Stimulated activated CD8-positive, alpha-beta memory T cell treated with anti-CD3 and anti-CD28 coated beads, Interleukin-4, amount 100 ng/mL, for 1 hour (primary cell): ENCODE measurements at places on chromosomes 5 and 9.

DNA sequence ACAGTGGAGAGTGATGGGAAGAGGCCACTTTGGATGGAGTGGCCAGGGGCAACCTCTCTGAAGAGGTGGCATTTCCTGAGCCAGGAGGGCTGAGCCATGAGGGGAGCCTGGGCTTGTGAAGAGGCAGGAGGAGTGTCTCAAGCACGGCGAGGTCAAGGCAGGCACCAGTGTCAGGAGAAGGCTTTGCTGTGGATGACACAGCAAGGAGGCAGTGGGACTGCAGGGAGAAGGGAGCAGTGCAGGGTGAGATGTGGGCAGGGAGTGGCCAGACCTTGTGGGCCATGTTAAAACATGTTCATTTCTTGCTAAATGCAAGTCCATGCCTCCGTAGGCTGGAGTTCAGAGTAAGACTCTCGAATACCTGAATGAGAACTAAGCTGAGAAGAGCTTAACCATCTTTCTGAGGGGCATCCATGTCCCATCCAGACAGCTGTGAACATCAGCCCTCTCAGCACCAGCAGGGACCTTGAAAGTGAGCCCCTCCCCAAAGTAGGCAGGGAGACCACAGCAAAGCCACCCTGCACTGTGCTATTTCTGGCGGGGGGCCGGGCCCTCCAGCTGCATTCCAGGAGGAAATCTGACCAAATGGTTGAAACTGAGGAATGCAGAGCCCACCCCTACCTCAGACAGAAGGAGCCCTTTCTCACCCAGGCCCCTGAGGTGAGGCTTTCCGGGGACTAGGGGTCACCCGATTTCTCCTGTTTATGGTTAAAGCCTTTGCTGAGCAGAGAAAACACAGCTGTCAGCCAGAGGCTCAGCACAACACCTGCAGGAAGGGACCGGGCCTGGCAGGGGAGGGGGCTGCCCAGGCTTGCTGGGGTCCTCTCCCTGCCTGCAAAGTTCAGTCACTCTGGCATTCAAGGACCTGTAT lies 16.1 kb upstream of the ARSI start:
- DNase-seq = no peak

GRCh38 chr9:22060831-22061383 lies 51.8 kb upstream of the CDKN2B start:
- no peak for DNase-seq

- DNase-seq = no peak
Measured at GRCh38 chr5:133707629-133708028, 95.3 kb upstream of the FSTL4 start.

DNA sequence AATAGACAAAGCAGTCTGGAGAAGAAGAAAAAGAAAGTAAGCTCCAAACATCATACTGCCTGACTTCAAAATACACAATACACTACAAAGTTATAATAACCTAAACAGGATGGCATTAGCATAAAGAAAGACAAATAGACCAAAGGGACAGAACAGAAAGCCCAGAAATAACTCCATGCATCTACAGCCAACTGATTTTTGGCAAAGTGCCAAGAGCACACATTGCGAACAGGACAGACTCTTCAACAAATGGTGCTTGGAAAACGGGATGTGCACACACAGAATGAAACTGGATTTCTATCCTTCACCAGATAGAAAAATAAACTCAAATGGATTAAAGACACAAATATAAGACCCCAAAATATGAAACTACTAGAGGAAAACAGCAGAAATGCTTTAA lies 66.6 kb upstream of the SPATA31E1 start:
- no peak for DNase-seq

- no peak for DNase-seq
Measured at GRCh38 chr9:77562019-77562748, 85.9 kb downstream of the GNA14 start.

DNA sequence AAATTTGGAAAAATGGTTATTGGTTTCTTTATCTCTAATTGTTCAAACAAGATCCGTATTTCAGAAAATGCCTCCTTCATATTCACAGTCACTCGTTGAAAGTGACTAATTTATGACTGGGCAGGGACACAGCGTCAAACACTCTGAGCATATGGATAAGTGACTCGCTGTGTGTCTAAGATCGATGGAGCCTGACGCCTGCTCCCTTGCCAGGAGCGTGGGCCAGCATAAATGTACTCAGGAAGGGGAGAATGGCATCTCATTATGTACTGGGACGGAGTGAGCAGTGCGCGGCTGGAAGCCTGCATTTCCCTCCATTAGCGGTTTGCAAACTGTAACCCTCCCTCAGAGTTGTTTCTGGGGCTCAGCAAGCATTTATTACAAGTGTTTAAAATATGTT lies 79.8 kb upstream of the CAST start:
- DNase-seq = no peak

GRCh38 chr5:133383580-133383939 lies 228.8 kb downstream of the FSTL4 start:
- no peak for DNase-seq

- no peak for DNase-seq
Measured at GRCh38 chr5:92070786-92071185, 687.7 kb upstream of the ARRDC3 start.

DNA sequence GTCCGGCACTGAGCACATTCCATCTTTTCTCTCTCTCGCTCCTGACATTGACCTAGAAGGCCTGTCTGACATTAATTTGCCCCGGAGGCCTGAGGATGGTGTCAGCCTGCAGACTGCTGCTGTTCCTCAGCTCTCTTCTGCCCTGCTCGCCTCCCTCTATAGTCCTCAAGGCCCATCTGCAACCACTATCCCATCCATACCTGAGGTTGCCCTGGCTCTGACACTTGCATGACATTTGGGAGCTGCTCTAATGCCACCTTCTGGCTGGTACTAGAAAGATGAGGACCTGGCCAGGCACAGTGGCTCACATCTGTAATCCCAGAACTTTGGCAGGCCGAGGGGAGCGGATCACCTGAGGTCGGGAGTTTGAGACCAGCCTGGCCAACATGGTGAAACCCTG lies 38.6 kb upstream of the GGTA1 start:
- no peak for DNase-seq

- no peak for DNase-seq
Measured at GRCh38 chr5:60076746-60077145, 183.2 kb upstream of the PDE4D start.

- no peak for DNase-seq
Measured at GRCh38 chr9:3473405-3473804, 52.4 kb downstream of the RFX3 start.

GRCh38 chr5:42531611-42532010 lies 108.4 kb downstream of the GHR start:
- no peak for DNase-seq

GRCh38 chr9:105027084-105027483 lies 99.1 kb upstream of the ABCA1 start:
- DNase-seq = no peak

GRCh38 chr5:127994087-127994660 lies 89.4 kb upstream of the SLC12A2 start:
- DNase-seq = no peak

DNA sequence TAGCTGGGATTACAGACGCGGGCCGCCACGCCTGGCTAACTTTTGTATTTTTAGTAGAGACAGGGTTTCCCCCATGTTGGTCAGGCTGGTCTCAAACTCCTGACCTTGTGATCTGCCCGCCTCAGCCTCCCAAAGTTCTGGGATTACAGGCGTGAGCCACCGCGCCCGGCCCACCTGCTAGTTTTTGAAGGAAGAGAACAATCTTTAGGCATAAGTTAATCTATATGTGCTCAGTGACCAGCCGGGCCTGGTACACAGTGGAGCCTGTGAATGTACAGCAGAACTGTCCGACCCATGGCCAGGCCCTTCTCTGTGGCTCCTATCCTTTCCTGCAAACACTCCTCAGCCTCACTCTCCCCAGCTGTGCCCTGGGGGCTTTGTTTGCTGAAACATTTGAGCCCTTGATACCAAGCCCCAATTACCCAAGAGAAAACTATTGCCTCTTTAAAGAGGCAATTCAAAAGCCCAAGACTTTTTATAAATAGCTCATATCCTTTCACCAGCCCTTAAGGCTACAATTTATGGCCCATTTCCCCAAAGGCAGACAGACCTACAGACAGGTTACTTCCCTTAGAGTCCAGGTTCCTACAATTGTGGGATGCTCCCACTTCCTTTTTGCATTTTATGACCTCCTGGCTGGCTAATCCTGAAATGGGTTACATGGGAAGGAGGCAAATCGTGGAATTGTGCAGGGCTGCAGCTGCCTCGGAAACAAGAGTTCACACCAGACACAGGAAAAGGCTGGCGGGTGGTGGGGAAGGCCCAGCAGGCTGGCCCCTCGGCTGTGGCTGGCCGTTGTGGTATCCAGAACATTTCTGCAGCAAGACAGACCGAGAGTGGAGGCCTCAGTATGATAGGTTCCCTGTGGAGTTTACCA lies 37.5 kb downstream of the SPRY4 start:
- DNase-seq = no peak

- no peak for DNase-seq
Measured at GRCh38 chr9:6920041-6920440, 162.3 kb downstream of the KDM4C start.

DNA sequence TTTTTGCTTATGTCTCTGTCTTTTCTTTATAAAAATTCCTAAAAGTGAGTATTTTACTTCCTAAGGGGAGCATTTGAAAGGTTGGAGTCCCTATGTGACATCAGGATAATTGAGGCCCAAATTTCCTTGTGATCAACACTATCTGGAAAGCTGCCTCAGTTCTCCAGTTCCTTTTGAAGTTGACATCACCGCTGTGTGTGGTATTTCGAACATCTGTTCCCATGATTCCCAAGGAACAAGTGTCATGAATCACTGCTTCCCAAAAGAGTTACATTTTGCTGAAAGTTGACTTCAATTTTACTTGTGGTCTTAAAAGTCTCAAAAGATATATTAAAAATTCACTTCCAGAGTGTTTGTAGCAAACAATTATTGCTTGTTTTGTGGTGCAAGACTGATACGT lies 452.1 kb upstream of the RGMB start:
- DNase-seq = no peak

- DNase-seq = no peak
Measured at GRCh38 chr9:130345897-130346385, 80.4 kb downstream of the HMCN2 start.

DNA sequence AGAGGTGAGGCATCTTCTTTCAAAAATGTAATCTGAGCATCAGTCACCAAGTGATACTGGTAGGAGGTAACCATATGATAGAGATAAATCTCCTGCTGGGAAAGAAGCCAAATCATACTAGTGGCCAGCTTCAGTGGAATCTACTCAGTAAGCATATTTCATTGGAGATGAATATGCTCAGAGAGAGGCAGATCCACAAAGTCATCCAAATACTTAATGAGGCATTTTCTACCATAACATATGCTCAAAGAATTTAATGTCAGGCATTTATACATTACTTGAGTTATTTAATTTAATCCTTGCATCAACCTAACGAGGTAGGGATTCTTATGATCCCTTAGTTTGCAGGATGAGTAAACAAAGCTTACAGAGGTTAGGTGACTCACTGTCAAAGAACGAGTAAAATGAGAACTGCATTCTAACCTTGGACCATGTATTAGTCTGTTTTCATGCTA lies 50.9 kb upstream of the DMRTA1 start:
- no peak for DNase-seq

DNA sequence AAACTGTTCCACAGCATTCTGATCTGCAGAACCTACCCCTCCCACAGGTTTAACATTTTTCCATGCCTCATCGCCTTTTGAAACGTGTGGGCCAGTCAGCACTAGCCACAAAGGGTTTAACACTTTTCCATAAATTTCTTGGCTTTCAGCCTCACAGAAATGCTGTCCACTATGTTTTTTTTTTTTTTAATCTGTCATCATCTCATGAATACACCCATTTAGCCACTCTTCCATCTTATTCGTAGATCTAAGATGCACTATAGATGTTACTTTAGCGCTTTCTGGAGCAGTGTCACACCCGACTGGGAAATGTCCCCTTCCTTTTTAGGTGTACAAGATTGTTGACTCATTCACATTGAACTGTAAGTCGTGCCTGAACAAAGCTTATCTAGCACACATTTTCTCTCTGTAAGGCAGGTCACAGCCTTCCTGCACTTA lies 62.3 kb downstream of the GCNT1 start:
- DNase-seq = no peak

GRCh38 chr9:20307621-20308020 lies 314.7 kb downstream of the MLLT3 start:
- DNase-seq = no peak

DNA sequence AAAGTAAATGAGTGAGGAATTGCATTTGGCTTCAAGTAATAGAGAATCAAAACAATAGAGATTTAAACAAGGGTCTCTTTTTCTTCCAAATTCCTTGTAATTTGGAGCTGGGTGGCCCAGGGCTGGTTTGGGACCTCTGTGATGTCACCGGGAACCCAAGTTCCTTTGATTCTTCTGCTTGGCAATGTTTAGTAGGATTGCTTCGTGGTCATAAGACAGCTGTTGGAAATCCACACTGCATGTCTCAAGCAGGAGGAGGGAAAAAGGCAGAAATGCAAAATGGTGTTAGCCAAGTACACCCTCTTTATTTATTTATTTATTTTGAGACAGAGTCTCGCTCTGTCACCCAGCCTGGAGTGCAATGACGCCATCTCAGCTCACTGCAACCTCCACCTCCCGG lies 72.6 kb upstream of the IL12B start:
- DNase-seq = no peak

- DNase-seq = no peak
Measured at GRCh38 chr5:61866930-61867329, 439.1 kb upstream of the KIF2A start.

DNA sequence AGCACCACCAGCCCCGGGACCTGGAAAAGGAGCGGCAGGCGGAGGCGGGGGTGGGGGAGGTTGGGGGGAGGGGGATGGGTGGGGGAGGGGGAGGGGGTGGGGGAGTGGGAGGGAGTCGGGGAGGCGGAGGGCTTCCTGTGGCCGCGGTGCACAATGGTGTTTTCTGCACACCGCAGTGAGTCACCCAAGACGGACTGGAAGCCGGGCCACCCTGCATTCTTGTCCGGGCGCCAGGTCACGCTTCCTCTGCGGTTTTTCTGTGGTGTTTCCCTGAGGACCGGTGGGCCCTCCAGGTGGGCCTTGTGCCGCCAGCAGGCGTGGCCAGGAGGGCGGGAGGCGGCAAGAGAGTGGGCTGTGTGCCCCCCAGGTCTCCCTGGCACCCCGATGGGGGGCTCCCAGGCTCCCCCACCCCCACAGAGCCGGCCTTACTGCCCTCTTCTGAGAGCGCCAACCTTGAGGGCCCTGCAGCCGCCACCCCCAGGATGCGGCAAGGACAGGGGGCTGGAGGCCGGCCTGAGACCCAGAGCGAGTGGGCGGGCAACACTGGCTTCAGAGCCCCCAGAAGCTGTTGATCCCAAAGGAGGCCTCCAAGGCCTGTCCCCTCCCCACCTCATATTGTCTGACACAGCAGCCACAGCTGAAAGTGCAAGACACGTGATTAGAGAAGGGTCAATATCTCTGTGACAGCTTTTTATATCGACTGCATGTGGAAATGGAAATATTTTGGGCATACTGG lies 11.1 kb downstream of the EXD3 start:
- no peak for DNase-seq
